ENCODE measurements at places on chromosomes 5 and 9.
A peak's percentile ranks its signal among the peaks of the same experiment; 100 is the strongest.

- no peak overlapping the region for H3K4me3 ChIP-seq
- no peak overlapping the region for H3K27ac ChIP-seq
- no peaks in the 10 kb centered on the region for H3K27me3 ChIP-seq
- no peak for DNase-seq
- H3K36me3 ChIP-seq, result no peaks in the 10 kb centered on the region
Observed at GRCh38 chr9:100379862-100380261, 27.1 kb upstream of the TEX10 start.

DNA sequence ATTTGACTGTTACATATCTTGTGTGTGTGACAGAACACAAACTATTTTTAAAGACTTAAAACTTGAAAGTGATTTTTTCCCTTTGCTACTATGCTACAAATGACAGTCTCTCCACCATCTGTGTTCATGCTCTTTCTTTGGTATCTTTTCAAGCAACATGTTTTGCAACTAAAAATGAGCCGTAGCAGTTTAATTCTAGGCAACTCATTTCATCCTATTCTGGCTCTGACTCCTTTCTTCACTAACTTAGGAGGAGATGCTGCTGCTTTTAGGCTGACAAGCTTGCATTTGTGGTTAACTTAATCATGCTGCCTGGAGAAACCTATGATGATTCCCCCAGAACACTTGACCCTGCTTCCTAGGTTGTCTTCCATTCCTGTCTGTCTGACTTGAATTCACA, 100.6 kb downstream of the HACD4 start:
- no peaks in the 10 kb centered on the region for H3K4me1 ChIP-seq
- H3K27me3 ChIP-seq, result no peaks in the 10 kb centered on the region
- DNase-seq, result no peak
- no peak overlapping the region for H3K27ac ChIP-seq

DNA sequence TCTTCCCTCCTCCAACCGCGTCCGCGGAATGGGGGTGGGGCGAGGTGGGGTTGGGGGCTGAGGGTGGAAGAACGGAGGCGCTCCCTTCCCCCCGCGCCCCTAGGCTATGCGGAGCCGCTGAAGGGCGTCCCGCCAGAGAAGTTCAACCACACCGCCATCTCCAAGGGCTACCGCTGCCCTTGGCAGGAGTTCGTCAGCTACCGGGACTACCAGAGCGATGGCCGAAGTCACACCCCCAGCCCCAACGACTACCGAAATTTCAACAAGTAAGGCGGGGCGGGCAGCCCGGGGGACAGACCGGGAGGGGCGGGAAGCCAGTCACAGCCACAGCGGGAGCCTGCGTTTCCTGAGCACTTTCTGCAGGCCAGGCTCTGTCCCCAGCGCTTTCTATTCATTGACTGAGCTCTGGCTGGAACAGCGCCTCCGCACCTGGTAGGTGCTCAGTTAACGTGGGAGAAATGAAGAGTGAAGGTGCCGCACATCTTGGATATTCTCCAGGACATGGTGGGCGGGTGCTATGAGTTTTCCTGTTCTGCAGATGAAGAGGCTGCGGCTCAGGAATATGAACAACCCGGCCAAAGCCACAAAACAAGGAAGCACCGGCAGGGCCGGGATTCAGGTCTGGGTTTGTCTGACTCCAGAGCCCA, 11.3 kb downstream of the MYOZ3 start:
- peak overlapping the region; percentile 18 for H3K4me3 ChIP-seq
- peak; percentile 69 for DNase-seq
- peaks cover 6% of the 10 kb centered on the region for H3K36me3 ChIP-seq
- no peaks in the 10 kb centered on the region for H3K4me1 ChIP-seq
- no peak overlapping the region for H3K27ac ChIP-seq
- H3K27me3 ChIP-seq, result peaks cover 10% of the 10 kb centered on the region

- no peaks in the 10 kb centered on the region for H3K36me3 ChIP-seq
- no peak for DNase-seq
- no peak overlapping the region for H3K27ac ChIP-seq
- peaks cover 2% of the 10 kb centered on the region for H3K27me3 ChIP-seq
- no peak overlapping the region for H3K4me3 ChIP-seq
Observed at GRCh38 chr9:74557571-74557970, 60.4 kb downstream of the RORB start.

DNA sequence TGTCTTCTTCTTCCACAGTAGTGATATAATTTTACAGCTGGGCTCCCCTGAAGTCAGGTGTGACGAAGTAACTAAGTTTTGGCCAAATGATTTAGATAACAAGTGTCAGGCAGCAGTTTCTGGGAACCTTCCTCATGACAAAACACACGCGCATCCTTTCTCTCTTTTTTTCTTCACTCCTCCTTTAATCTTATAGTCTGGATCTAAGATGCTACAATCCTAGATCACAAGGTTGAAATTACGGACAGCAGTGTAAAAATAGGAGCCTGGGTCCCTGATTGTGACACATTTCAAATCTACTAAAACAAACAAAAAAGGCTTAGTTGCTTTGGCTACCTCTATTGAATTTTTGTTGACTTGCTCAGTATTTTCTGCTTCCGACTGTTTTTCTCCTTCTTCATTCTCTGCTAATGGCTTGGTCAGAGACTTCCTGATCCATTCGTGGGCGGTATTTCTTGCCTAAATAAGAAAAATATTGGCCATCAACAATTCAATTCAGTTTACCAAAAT, 36.1 kb downstream of the FAM114A2 start:
- no peak overlapping the region for H3K4me3 ChIP-seq
- H3K36me3 ChIP-seq, result no peaks in the 10 kb centered on the region
- no peak overlapping the region for H3K27ac ChIP-seq
- DNase-seq, result no peak
- H3K27me3 ChIP-seq, result no peaks in the 10 kb centered on the region

DNA sequence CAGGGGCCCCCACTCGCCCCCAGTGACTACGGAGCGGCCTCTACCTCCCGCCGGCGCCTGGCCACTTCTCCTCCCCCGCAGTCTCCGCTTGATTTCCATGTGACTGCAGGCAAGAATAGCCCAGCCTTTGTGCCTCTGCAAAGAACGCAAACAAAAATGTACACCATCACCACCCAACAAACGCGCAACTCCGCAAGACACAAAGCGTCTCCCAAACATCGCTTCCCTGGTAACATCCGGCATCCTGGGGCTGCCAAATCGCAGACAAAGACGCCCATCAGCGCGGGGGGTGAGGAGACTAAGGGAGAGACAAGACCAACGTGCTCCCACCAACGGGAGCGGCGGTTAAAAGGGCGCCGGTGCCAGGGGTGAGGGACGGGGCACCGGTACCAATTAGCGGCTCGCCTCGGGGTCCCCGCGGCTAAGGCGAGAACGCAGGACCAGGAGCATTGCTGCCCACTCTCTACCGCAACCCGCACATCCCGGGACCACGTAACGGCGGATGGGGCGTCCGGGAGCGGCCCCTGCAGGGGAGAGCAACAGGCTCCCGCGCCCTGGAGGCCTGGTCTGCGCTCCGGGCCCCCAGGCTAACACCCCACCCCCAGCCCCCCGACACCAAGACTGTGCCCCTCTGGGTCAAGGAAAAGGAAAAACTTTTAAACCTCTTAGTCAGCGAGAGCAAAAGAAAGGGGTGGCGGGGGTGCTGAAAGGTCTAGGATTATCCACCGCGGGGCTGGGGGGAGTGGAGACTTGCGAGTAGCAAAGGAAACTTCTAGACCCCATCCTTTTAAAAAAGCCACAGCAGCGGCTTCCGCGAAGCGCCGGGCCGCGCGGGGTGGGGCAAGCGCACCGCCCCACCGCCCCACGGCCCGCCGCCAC, 885 bp downstream of the MPDZ start:
- H3K27me3 ChIP-seq, result no peaks in the 10 kb centered on the region
- peak overlapping the region; percentile 73 for H3K4me3 ChIP-seq
- no peaks in the 10 kb centered on the region for H3K36me3 ChIP-seq

DNA sequence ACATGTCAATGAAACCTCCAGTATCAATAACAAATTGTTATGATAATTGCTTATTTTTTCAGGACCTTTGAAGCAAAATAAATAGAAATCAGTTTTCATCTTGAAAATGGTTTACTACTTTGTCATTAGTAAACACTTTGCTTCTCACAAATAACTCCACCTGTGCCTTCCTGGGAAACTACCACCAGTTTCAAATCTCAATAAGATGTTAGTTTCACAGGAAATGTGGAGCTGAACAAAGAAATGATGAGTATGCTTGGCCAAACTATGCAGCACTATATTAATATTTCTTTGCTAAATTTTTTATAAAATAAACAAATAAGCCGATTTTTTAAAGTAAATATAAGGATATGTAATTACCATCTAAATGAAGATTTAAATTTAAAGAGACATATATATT, 221.5 kb upstream of the HAPLN1 start:
- no peaks in the 10 kb centered on the region for H3K36me3 ChIP-seq
- H3K4me3 ChIP-seq, result no peak overlapping the region
- H3K4me1 ChIP-seq, result no peaks in the 10 kb centered on the region
- no peak overlapping the region for H3K27ac ChIP-seq
- DNase-seq, result no peak

GRCh38 chr5:100609594-100609993, 74.4 kb downstream of the FAM174A start:
- no peaks in the 10 kb centered on the region for H3K4me1 ChIP-seq
- no peaks in the 10 kb centered on the region for H3K36me3 ChIP-seq
- no peak overlapping the region for H3K4me3 ChIP-seq
- no peak for DNase-seq
- no peaks in the 10 kb centered on the region for H3K27me3 ChIP-seq

GRCh38 chr5:75457691-75458090, 53.7 kb downstream of the CERT1 start:
- H3K4me3 ChIP-seq, result no peak overlapping the region
- DNase-seq, result peak; percentile 70
- H3K4me1 ChIP-seq, result no peaks in the 10 kb centered on the region
- H3K27me3 ChIP-seq, result no peaks in the 10 kb centered on the region
- peaks cover 9% of the 10 kb centered on the region for H3K36me3 ChIP-seq

GRCh38 chr9:5510989-5511388, 658 bp downstream of the PDCD1LG2 start:
- H3K4me1 ChIP-seq, result no peaks in the 10 kb centered on the region
- H3K36me3 ChIP-seq, result no peaks in the 10 kb centered on the region
- DNase-seq, result no peak
- no peaks in the 10 kb centered on the region for H3K27me3 ChIP-seq
- H3K27ac ChIP-seq, result peak overlapping the region; percentile 37
- no peak overlapping the region for H3K4me3 ChIP-seq

- peaks cover 35% of the 10 kb centered on the region for H3K27me3 ChIP-seq
- DNase-seq, result no peak
- no peak overlapping the region for H3K27ac ChIP-seq
- no peaks in the 10 kb centered on the region for H3K36me3 ChIP-seq
- no peak overlapping the region for H3K4me3 ChIP-seq
Observed at GRCh38 chr9:38622951-38623350, 2.6 kb upstream of the ANKRD18A start.

DNA sequence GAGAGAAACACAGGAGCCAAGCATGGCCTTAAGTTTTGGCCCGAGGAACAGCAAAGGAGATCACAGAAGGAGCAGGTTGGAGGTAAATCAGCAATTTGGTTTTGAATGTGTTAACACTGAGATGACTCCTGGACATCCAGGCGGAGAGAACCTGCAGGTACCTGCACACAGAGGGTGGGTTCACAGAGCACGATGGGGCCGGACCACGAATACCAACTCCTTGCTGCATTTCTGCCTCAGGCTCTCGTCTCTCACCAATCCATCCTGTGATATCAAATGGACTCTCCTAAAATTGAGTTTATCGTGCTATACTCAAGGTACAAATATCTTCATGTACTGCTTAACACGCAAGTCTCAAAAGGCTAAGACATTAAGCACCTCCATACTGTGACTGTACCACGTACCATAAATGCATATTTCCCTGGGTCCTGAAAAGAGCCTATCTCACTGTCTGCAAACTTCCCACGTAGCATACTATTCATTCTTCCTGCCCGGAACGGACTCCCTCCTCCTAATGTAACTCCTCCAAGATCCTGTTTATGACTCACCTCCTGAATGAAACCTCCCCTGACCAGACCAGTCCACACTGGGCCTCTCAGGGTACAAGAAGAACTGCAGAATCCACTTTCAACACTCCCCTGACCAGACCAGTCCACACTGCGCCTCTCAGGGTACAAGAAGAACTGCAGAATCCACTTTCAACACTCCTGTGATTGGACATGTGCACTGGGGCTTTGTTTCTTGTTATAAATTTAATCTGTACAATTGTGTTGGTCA, 380.8 kb upstream of the RFX3 start:
- no peaks in the 10 kb centered on the region for H3K36me3 ChIP-seq
- H3K27me3 ChIP-seq, result no peaks in the 10 kb centered on the region
- no peak overlapping the region for H3K27ac ChIP-seq
- no peak overlapping the region for H3K4me3 ChIP-seq

DNA sequence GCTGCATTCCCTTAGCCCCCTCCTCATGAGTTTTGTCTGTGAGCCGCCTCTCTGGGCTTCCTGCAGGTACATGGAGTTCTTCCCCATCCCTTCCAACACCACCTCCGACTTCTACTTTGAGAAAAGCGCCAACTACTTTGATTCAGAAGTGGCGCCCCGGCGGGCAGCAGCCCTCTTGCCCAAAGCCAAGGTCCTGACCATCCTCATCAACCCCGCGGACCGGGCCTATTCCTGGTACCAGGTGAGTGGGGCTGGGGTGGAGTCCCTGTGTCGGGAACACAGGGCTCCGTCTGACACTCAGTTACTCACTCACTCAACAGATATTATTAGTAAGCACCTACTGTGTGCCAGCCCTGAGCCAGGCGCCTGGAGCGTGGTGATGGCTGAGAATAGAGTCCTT, 37.3 kb downstream of the NDST1 start:
- H3K27ac ChIP-seq, result no peak overlapping the region
- peaks cover 3% of the 10 kb centered on the region for H3K36me3 ChIP-seq
- DNase-seq, result no peak
- peaks cover 12% of the 10 kb centered on the region for H3K4me1 ChIP-seq
- no peaks in the 10 kb centered on the region for H3K27me3 ChIP-seq
- H3K4me3 ChIP-seq, result no peak overlapping the region

- H3K27me3 ChIP-seq, result no peaks in the 10 kb centered on the region
- no peaks in the 10 kb centered on the region for H3K4me1 ChIP-seq
- DNase-seq, result no peak
- no peak overlapping the region for H3K27ac ChIP-seq
Observed at GRCh38 chr5:73814233-73814846, 188.3 kb downstream of the ARHGEF28 start.

DNA sequence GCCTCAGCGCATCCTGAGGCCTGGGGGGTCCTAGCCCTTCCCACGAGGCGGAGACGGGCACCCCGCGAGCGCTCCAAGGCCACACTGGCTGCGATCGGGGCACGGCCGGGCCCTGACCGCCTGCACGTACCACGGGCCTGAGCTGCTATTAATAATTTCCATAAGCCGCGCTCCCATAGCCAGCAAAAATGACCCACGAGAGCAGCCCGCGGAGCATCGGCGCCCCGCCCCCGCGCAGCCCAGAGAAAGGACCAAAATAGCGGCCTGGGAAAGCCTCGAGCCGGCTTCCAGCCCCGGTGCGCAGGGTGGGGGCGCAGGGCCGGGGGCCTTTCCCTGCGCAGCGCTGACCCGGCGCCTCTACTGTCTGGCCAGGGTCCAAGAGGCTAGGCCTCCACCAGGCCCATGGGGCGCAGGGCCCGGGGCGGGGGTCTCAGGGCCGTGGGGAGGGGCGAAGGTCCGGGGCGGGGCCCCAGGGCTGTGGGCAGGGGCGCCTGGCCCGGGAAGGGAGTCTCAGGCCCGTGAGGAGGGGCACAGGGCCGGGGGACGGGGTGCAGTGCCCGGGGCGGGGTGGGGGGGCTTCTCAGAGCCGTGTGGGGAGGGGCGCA, 54.4 kb downstream of the EXD3 start:
- DNase-seq, result peak; percentile 57
- H3K27me3 ChIP-seq, result no peaks in the 10 kb centered on the region
- no peak overlapping the region for H3K27ac ChIP-seq

All from lung (tissue), 17 donors.